Activated T-helper 17 cell treated with anti-CD3 and anti-CD28 coated beads, Interleukin-2, amount 50 U/mL, for 72 hours (primary cell): ENCODE measurements at places on chromosomes 2 and 18.
A peak's percentile ranks its signal among the peaks of the same experiment; 100 is the strongest.

DNA sequence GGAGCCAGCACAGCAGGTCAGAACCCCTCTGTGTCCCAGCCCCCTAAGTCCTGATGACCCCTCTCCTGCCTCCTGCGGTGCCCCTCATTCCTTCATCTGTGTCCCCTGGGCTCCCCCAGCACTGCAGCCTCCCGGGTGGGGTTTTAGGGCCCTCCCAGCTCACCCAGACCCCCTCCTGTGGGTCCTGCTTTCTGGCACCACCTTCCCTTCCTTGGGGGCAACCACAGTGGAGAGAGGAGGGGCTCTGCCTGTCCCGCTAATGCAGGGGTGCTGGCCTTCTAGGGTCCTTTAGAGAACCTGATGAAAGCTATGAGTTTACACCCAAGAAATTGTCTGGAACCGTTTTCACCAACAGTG, 42.7 kb upstream of the ALPP start:
- no peak for ATAC-seq

DNA sequence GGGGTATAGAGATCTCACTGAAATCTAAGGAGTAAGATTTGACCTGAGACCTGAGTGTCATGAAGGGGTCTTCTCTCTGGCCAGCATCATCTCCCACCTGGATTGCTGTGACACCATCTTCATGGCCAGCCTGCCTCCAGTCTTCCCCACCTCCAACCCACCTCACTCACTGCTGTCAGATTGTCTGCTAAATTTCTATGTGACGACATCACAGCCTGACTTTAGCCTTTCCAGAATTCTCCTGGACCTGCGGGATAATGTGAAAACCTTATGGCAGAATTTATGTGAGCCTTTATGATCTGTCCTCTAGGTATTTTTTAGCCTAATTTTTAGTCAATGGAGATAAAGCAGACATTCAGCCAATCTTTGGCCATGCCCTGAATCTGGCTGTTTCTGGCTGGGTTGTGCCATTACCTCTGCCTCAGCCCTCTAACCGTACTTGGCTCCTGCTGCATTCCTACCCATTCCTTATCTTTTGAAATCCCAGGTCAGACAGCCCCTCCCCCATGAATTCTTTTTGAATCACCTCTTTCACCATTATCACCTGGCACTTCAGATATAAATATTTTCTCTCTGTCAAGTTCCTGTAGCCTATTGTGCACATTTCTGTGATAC, 66.4 kb upstream of the MMADHC start:
- ATAC-seq, result no peak

DNA sequence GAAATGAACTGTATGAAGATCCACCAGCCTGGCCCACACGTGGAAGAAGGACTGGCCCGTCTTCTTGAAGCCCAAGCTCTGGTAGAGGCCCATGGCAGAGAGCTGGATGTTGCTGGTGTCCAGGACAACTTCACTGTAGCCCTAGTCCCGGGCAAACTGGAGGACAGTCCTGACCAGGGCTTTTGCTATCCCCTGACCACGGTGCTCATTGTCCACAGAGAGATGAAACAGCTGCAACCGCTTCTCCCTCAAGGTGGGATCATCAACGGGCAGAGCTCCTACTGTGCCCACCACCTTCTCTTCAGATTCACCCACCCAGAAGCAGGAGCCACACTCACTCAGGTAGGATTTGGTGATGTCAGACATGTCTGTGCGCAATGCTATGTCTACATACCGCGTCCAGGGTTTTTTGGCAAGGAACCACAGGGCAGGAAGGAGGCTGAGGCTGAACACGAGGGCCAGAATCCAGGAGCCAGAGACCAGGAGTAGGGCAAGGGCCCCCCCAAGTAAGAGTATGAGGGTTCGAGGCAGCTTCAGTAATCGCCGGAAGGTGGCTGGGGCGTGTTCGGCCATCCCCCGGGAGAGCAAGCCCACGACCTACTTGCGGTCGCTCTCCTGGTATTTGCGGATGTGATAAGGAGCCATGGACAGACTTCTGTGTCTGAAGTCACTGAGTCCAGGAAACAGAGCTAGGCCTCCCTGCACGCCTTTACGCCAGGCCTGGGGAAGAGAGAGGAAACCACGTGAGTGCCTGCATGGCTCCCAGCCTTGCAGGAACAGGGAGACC, 36.3 kb downstream of the TPRKB start:
- ATAC-seq, result no peak

- no peak for ATAC-seq
Observed at GRCh38 chr18:13300029-13300428, 81.5 kb downstream of the LDLRAD4 start.

DNA sequence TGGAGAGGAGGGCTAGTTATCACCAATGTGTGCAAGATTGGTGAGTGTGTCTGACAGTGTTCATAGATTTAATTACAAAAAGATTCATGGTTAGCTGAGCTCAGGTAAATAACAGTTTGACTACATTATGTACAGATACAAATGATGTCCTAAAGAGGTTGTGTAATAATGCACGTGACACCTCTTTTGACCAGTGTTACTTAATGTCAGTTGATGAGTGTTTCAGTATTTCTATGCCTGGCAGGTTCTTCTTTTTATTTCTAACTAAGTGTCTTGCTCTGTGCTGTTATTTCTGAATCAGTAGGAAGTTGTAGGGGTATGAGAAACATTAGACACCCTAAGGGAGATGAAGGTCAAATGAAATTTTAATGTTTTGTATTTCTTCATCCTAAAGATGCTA, 7.9 kb upstream of the INHBB start:
- ATAC-seq, result no peak

GRCh38 chr2:76829374-76830234, 692.6 kb downstream of the LRRTM4 start:
- no peak for ATAC-seq

DNA sequence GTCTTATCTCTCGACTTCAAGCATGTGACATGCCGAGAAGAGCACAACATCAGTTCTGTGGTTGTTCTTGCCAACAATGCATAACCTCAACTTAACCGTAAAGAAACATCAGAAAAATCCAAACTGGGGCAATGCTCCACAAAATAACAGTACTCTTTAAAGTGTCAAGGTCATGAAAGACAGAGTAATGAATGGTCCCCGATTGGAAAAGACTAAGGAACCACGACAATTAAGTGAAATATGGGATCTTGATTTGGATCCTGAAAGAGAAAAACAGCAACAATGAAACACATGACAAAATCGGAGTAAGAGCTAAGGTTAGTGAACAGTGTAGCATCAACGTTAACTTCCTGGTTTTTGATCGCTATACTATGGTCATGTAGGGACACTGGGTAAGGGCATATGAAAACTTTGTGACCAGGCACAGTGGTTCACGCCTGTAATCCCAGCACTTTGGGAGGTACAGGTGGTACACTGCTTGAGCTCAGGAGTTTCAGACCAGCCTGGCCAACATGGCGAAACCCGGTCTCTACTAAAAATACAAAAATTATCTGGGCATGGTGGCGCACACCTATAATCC, 55.2 kb downstream of the UNC50 start:
- peak; percentile 68 for ATAC-seq

GRCh38 chr18:46565256-46565655, 91.8 kb downstream of the LOXHD1 start:
- no peak for ATAC-seq

DNA sequence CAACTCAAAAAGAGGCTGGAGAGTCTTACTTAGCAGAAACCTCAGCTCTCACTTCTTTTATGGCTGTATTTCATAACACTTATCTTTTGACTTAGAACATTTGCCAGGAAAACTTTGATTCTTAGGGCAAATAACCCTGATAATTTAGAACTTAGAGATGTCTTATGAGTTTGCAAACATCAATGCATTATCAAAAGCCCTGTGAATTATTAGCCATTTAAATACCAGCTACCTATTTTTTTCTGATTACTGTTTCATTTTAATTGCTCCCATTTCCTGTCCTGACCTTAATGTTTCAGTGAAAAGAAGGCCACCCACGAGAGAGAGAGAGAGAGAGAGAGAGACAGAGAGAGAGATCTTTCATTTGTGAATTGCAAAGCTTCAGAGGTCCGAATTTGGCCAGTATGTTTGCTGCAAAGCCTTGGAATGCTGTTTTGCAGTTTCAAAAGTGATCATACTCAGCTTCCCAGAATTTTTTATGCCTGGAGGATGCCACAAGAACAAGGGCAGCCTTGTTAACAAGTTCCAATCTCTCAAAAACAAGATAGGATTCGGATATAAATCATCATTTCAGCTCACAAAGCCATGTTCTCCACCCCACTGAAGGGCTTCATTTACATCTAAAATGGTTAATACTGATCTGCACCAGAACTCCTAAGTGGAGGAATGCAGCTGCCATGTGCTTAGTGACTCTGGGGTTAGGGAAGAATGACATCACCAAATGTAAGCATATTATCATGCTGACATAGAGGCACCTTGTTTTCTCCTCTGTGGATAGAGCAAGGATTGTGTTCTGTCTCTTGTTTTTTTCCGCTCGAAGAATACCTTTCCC, 478.2 kb downstream of the ARHGAP15 start:
- ATAC-seq, result no peak

DNA sequence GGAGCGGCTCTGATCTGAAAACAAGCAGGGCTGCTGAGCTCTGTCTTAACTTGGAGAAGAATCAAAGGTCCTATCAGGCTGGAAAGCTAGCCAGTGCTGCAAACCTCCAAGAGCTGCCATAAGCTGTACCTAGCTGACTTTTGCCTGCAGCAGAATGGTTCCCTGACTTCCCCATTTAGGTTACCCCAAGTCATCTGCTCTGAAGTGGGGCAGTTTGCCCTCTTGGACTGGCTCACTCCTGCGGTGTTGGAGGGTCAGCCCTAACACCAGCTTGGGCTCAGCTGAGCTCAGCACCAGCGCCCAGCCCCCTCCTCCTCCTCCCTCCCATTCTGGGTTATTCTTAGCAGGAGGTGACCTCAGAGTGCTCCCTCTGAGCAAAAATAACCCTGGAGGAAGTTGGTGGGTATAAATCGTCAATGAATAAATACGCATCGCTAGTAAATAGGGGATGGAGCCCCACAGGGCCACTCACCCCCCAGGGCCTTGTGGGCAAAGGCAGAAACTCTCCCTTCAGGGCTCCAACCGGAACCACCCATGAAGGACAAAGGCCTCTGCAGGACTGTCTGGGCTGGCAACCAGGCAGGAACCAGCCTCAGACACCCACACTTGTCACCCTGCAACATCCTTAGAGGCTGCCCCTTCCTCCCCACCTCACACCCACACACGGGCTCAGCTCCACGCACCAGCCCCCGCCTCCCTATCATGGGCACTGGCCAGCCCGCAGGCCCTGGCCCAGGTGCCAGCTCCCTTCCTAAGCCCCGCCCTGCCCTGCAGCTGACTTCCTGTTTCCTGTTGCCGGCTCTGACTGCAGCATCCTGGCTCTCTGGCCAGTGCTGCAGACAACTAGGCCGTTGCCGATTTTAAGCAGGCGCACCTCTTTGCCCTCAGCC, 46.9 kb downstream of the DNMT3A start:
- ATAC-seq, result peak; percentile 99

- peak; percentile 91 for ATAC-seq
Observed at GRCh38 chr2:216057688-216058193, 23.9 kb downstream of the PECR start.

GRCh38 chr2:10252661-10253060, 50.0 kb upstream of the HPCAL1 start:
- ATAC-seq, result no peak

GRCh38 chr18:78526923-78527711, 452.5 kb upstream of the SALL3 start:
- no peak for ATAC-seq

DNA sequence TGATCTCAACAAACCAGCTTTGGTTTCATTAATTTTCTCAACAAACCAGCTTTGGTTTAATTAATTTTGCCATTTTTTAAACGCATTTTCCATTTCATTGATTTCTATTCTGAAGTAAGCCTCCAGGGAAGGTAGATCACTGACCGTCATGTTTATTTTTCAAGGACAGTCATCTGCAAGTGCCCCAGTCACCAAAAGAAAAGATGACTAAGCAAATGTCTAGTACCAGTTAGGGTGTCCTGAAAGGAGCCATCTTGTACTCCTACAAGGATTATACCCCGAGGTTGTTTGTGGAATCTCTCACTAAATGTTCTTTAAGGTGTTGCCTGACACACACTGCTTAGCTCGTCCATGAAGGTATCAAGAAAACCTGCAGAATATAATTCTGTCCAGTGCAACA, 6.1 kb upstream of the UGT1A8 start:
- ATAC-seq, result no peak

DNA sequence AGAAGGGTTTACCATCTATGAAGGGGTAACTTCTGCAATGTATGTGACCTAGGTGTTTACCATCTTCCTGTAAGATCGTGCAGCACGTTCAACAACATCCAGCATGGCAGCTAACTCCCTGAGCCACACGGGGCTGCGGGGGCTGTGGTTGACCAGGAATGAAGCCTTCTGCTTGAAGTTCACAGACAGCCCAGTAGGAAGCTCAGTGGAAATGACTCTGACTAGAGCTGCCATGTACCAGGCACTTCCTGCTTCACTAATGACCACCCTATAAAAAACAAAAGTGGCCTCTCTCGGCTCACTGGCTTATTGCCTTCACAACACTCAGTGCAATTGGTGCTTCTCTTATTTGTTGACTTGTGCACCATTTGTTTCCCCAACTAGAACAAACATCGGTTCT, 99.7 kb upstream of the SMAD7 start:
- ATAC-seq, result no peak

- no peak for ATAC-seq
Observed at GRCh38 chr2:152588998-152589397, 128.3 kb downstream of the PRPF40A start.

DNA sequence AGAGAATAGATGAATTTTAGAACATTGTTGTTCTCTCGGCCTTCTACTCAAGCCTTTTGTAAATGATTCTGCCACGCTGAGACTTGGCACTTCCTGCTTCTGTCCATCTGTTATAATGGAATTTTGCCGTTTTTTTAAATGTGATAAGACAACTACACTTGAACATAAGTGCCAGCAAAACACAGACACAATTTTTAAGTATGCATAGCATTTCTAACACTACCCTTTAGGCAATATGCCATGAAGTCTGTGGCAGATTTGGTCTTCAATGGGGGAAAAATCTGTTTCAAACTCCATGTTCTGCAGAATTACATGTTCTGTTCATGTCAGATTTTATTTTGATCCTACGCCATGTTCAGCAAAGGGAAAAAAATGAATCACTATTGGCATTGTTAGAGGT, 1170.7 kb upstream of the SLC39A10 start:
- no peak for ATAC-seq

DNA sequence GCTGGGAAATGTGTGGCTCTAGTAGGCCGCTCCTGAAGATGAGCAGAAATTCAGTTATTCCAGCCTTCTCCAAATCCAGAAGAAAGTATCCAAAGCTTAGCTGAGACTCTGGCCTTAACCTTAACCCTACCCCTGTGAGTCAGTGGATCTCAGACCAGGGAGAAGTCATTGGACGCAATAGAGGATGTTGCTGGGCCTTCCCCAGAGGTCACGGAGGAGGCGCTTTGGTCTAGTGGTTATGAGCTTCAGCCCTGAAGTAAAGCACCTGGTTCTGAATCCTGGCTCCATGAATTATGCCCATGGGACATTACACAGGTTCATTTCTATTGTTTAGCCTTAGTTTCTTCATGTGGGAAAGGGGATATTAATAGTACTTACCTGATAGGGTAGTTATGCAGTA, 24.0 kb downstream of the PKDCC start:
- ATAC-seq, result no peak

GRCh38 chr2:208069186-208069585, 43.9 kb upstream of the PLEKHM3 start:
- ATAC-seq, result no peak
